IMR-90 (cell line): ENCODE measurements at places on chromosomes 1 and 21. TPM values are rescaled to one million over a fixed set of nuclear protein-coding genes. Genes with fewer than 3 reads are reported as not detected.
A peak's percentile ranks its signal among the peaks of the same experiment; 100 is the strongest.

DNA sequence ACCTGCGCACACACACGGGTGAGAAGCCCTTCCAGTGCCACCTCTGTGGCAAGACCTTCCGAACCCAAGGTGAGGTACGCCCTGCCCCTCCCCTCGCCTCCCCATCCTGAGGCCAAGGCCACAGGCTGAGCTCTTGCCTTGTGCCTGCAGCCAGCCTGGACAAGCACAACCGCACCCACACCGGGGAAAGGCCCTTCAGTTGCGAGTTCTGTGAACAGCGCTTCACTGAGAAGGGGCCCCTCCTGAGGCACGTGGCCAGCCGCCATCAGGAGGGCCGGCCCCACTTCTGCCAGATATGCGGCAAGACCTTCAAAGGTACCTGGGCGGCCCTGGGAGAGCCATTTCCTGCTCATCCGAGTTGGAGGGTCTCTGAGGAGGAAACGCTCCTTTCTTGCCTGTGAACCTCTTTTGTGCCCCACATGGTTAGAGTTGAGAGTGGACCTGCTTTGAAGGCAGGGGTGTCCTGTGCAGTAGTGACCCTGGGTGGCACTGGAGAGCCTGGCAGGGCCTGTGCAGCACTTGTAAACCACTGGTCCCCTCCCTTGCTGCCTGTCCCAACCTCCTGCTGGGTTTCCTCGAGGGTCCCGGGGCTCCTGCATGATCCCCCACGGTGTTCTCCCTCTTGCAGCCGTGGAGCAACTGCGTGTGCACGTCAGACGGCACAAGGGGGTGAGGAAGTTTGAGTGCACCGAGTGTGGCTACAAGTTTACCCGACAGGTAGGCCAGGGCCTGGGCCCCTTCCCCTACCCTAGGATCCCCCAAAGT lies 8.5 kb downstream of the ZBTB48 start:
- H3K36me3 ChIP-seq, result peaks cover 58% of the 10 kb centered on the region
- no peak overlapping the region for H3K27ac ChIP-seq
- no peak for DNase-seq

GRCh38 chr1:40532844-40533424 lies 1.5 kb downstream of the ZNF684 start:
- H3K36me3 ChIP-seq, result no peaks in the 10 kb centered on the region
- peak; percentile 55 for DNase-seq

DNA sequence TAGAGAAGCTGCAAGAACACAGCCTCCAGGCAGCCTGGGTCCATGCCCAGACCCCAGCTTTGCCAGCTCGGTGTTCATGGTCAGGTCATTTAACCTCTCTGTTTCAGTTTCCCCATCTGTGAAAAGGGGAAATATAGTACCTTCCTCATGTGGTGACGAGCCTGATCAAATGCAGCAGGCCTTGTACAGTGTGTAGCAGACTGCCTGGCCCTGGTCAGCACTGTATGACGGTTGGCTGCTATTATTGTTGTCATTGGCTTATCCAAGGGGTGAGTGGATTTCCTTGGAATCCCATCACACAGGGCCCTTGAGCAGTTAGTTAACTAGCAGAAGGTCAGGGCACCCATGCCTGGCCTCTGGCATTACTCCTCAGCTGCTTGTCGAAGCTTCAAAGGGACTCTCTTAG lies 6.6 kb upstream of the TMEM51 start:
- no peak for DNase-seq
- H3K4me1 ChIP-seq, result no peaks in the 10 kb centered on the region; the same call in 1 of the 2 replicates
- 0 out of 2 replicates have a peak, but pooled peaks cover 5% of the 10 kb centered on the region for H3K27me3 ChIP-seq
- H3K4me3 ChIP-seq, result no peak overlapping the region
- H3K27ac ChIP-seq, result no peak overlapping the region

DNA sequence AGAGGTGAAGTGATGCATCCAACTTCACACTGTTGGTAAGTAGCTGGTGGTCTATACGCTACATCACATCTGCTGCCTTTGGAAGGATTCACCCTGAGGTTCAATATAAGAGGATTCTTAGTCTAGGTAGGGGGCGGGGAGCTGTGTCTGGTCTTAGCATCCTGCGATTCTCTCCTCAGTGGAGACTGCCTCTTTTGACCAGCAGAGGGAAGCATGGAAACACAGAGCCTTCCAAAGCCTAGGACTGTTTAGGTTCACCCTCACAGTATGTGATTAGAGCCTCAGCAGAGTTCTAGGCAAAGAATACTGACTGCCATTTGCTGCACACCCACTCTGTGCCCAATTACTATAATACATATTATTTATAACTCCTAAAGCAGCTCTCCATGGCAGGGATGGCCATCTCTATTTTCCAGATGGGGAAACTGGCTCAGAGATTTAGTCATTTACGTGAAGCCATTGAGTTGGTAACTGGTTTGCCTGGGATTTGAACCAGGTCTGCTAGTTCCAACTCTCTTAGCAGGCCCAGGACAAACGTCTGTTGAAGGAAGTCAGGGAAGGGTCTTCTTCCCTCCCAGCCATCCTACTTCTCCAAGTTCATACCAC lies 28.9 kb upstream of the EFCAB14 start:
- H3K27me3 ChIP-seq, result no peaks in the 10 kb centered on the region
- peak; percentile 55 for DNase-seq
- H3K4me3 ChIP-seq, result no peak overlapping the region
- no peak overlapping the region for H3K27ac ChIP-seq
- no peaks in the 10 kb centered on the region for H3K36me3 ChIP-seq

- DNase-seq, result no peak
- H3K36me3 ChIP-seq, result no peaks in the 10 kb centered on the region
- H3K4me3 ChIP-seq, result no peak overlapping the region
- peaks cover 5% of the 10 kb centered on the region for H3K27me3 ChIP-seq
These were observed 111.7 kb upstream of the KCNJ6 start for GRCh38 chr21:38027901-38028498.

GRCh38 chr1:216907100-216907499 lies 183.9 kb upstream of the ESRRG start:
- no peaks in the 10 kb centered on the region for H3K36me3 ChIP-seq
- DNase-seq, result no peak
- peaks cover 11% of the 10 kb centered on the region for H3K4me1 ChIP-seq
- no peaks in the 10 kb centered on the region for H3K27me3 ChIP-seq
- H3K27ac ChIP-seq, result no peak overlapping the region
- no peak overlapping the region for H3K4me3 ChIP-seq

GRCh38 chr1:175514387-175514953 lies 228.9 kb downstream of the TNR start:
- H3K4me1 ChIP-seq, result no peaks in the 10 kb centered on the region
- no peaks in the 10 kb centered on the region for H3K36me3 ChIP-seq
- no peak overlapping the region for H3K27ac ChIP-seq
- no peaks in the 10 kb centered on the region for H3K27me3 ChIP-seq
- no peak overlapping the region for H3K4me3 ChIP-seq

- no peaks in the 10 kb centered on the region for H3K36me3 ChIP-seq
- DNase-seq, result peak; percentile 74
- peak overlapping the region; percentile 36; the same call in 1 of the 2 replicates for H3K27ac ChIP-seq
- no peaks in the 10 kb centered on the region; the same call in 1 of the 2 replicates for H3K27me3 ChIP-seq
- peaks cover 3% of the 10 kb centered on the region; the same call in 1 of the 2 replicates for H3K4me1 ChIP-seq
These were observed 95.7 kb upstream of the GCLM start for GRCh38 chr1:94004924-94005323.

The PAPPA2 gene
- 0.18 and 0.28 TPM in 2 replicates for total RNA-seq

The VANGL2 gene
- 0.28 and 0.36 TPM in 2 replicates for total RNA-seq

The NECTIN4 gene
- under 0.01 and 0.18 TPM in 2 replicates for total RNA-seq

The LORICRIN gene
- not detected in 2 replicates for total RNA-seq
